ENCODE measurements at places on chromosomes 5 and 9.

DNA sequence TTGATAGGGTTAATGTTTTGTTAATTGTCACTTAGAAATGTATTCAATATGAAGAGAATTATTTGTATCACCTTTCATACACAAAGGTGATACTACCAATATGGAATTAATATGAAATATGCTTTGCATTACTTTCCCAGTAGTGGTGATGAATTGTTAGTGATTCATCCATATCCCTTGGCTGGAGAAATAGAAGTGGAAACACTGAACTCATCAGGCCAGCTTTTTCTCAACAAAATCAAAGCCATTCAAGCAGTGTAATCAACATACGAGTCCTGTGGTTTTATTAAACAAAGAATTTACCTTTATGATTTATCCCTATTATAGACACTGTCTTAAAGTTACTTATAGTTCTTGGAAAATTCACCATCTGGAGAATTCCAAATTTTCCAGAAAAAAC, 264.0 kb upstream of the MEF2C start:
- no peak for DNase-seq

DNA sequence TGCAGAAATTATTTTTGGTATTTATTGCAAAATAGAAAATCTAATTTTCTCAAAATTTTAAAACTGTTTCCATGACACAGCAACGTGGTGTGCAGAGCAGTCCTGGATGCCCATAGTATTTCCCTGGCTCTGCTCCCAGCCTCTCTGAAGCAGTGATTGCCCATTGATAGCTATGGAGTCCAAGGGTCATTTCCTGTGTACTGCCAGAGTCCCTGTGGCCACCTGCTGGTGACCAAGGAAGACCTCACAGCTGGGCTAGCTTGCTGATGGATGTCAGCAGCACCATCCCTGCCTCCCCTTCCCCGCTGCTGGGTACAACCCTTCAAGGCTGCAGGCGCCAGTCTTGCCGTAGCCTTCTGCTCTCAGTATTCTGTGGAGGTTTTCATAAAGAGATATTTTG, 184.1 kb downstream of the DIRAS2 start:
- no peak for DNase-seq

DNA sequence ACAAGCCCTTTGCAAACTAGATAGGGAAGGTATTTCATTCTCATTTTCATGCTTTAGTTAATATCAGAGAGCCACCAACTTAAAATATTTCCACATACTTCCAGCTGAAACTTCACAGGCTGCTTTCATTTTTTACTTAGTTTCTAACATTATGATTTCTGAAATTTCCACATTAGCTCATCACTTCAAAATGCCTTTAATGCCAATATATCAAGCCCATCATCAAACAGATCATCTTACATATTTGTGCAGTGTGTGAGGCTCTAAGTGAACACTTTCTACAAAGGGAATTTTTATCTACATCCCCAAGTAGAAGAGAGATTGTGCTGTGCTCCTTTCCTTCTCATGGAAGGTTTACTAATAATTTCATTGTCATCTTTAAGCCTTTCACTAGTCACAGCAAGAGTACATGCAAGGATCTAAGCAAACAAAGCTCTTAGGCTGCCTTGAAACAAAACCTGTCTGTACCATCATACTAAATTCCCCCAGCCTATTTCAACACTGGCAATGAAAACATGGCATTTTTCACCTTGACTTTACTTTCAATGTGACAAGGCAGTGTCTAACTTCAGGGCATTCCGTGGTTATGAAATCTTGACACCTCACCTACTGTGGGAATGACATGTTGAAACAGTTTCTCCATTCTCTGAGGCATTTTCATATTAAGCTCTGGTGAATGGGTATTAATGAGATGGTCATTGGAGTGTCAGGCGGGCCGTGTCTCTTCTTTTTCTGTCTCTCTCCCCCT, 45.4 kb downstream of the PPP2R2B start:
- no peak for DNase-seq

- no peak for DNase-seq
These were observed 88.1 kb downstream of the ITGA1 start for GRCh38 chr5:52875827-52876226.

GRCh38 chr9:1050125-1050895, at the start of gene DMRT2:
Gene DMRT2, plus strand, starts transcription at chr9:1050357. Its CDS starts 1,257 bp downstream, at chr9:1051614.
- peak; percentile 41 for DNase-seq

DNA sequence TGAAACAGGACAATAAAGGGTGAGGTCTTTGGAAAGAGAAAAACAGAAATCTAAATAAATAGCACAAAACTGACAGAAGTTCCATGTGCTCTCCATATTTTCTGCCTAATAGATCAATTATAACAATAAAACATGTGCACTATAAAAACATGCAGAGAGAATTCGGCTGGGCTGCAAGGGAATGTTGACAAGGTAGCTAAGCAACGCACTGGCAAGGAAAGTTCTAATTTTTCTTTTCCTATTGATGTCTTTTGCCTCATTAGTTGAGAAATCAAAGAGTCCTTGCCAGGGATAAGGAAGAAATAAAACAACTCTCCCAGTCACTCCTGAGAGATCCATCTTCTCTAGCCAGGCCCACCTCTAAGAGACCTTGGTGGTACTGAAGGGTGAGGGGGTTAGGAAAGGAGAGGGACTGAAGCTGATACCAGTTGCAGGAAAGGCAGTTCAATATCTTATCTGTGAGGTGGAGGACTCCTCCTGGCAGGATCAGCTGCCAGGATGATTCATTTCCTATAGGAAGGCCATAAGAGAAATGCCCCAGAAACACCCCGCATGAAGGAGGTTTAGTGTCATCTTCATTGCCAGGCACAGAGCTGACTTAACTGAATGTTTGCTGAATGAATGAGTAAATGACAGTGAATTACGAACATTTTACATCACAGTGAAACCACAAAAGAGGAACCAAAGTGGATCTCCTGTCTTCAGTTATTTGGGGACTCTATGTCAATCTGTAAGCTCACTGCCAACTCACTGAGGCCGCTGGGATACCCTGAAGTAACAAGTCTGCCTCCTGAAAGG, 63.7 kb upstream of the IFNK start:
- no peak for DNase-seq

DNA sequence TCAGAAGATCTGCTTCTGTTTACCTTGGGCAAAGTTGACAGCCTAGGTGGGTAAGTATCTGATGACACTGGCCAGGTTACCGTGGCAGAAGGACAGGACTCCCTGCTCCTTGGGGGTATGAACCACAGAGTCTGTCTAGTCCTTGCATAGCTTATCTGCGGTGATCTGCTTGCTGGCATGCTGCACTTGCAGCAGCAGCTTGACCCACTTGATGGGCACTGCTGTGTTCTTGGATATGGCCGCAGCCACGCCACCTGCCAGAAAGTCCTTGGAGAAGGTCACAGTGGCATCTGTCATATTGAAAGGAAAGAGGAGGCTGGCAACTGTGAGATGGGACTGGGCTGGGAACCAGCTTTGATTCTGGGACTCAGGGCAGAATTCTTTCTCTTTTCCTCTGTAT, 35.9 kb upstream of the POC5 start:
- no peak for DNase-seq

GRCh38 chr9:121272401-121272948, 4.5 kb downstream of the GSN start:
- DNase-seq: no peak

GRCh38 chr9:20321423-20322082, 300.7 kb downstream of the MLLT3 start:
- DNase-seq: peak; percentile 25

GRCh38 chr9:38347271-38347671, 45.2 kb upstream of the ALDH1B1 start:
- no peak for DNase-seq

- no peak for DNase-seq
These were observed 29.7 kb upstream of the FAM169A start for GRCh38 chr5:74895906-74896305.

DNA sequence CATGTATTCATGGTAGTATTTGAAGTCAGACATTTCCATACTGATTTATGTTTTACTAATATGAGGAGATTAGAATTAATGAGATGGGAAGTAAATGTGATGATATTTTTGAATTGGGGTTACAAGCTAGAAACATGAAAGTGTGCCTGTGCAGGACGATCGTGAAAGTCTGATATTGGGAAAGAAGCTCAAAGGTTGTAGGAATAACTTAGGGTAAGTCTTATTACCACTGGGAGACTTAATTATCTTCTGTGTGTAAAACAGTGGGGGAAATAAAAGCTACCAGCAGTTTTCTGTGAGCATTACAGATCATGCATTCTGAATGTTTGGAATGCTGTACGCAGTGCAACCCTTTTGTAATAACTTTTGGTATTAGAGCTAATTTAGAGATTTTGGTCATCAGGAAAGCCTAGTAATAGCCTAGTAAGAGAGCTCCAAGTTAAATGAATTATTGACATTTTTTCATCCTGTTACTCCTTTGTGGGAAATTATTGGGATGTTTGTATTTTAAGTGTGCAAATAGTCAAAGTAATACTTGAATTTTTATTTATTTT, 153.9 kb downstream of the PCSK5 start:
- no peak for DNase-seq

- no peak for DNase-seq
These were observed 159.5 kb downstream of the GABRG2 start for GRCh38 chr5:162227075-162227474.

DNA sequence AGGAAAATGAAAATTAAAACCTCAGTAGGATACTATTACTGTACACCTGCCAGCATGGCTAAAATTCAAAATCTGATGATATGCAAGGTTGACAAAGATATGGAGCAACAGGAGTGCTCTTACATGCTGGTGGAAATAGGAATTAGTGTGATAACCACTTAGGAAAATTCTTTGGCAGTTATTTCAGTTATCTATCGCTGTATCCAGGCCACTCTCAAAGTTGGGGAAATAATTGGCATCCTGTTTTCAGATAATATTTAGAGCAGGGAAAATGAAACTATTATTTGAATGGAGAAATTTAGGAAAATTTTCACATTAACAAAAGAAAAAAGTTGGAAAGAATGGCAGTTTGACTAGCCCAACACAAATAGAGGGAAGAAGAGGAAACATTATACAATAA, 50.9 kb downstream of the KIAA1958 start:
- DNase-seq: no peak

DNA sequence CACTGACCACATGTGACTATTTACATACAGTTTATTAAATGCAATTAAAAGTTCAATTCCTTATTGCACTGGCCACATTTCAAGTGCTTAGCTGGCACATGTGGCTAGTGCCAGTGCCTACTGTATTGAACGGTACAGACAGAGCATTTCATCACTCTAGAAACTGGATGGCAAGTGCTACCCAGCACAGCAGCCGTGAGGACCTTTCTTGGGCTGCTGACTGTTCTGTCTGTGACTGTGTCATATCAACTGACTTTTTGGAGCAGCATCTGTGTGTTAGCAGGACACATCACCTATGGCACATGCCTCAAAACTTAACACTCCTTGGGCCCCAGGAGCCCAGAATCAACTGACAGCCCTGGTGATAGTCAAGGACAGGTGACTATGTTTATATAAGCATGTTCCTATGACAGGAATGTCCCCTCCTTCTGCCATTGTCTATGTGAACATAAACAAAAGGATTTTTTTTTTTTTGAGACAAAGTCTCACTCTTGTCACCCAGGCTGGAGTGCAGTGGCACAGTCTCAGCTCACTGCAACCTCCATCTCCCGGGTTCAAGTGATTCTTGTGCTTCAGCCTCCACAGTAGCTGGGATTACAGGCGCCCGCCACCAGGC, 8.9 kb downstream of the IRF1 start:
- DNase-seq: no peak

GRCh38 chr5:167816354-167816753, 475.1 kb upstream of the WWC1 start:
- DNase-seq: no peak

DNA sequence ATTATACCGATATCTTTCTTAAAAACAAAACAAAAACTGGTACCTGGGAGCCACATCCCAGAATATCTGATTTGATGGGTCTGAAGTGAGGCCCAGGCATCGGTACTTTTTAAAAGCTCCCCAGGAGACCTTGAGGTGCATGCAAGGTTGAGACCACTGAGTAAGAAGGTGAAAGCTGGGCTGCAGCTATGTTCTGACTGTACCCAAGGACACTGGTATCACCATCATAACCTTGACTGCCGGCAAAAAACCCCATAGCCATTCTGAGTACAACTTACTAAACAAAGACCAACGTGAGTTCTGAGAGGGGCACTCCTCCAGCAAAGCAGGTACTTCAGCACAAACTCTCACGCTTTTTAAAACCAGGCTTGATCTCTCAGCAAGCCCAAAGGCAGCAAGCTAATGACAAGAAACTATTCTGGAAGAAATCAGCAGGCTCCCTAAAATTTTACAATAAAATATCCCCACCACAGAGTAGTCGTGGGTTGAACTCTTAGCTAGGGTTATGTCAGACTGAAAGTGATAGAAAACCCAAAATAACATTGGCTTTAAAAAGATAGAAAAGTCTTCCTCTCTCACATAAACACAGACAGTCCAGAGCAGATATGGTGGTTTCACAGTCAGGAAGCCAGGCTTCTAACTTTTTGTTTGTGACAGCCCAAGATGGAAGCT, 263.9 kb downstream of the SAXO1 start:
- no peak for DNase-seq

DNA sequence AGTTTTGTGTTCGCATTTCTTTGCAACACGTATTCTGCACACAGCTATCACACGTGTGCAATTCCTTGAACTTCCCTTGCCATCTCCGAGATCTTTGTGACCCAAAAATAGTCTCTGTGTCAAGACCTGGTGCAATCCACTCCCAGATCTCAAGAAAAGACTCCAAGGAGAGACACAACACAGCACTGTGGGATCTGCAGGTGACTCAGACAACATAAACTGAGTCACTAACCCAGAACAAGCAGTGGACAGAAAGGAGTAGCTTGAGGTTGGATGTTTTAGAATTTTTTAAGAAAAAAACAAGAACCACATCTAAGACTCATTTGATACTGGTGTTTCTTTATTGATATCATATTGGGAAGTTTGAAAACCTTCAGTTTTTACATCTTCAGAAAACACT, 396.9 kb downstream of the AGTPBP1 start:
- no peak for DNase-seq

GRCh38 chr9:32968101-32969011, 33.1 kb downstream of the APTX start:
- DNase-seq: peak; percentile 64

GRCh38 chr5:103668281-103668680, 105.7 kb upstream of the NUDT12 start:
- no peak for DNase-seq

- no peak for DNase-seq
These were observed 36.6 kb downstream of the MRPL36 start for GRCh38 chr5:1762883-1763547.

DNA sequence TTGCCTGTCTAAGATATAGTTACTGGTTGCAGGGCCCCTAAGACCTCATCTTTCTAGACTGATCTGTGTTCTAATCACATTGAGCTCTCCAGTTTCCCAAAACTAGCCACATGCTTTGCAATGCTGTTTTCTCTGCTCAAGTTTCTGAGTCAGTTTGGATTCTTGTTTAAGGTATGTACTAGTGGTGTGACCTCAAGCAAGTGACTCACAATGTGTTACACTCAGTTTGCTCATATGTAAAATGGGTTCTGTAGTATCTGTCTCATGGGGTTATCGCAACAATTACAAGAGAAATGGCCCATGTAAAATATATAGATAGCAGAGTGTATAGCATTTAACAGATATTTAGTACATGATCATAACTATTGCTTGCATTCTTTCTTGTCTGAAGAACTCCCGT, 153.1 kb upstream of the ELL2 start:
- DNase-seq: no peak

- no peak for DNase-seq
These were observed 196.4 kb upstream of the MSX2 start for GRCh38 chr5:174527916-174528540.
